ENCODE measurements at places on chromosomes 4 and X.

DNA sequence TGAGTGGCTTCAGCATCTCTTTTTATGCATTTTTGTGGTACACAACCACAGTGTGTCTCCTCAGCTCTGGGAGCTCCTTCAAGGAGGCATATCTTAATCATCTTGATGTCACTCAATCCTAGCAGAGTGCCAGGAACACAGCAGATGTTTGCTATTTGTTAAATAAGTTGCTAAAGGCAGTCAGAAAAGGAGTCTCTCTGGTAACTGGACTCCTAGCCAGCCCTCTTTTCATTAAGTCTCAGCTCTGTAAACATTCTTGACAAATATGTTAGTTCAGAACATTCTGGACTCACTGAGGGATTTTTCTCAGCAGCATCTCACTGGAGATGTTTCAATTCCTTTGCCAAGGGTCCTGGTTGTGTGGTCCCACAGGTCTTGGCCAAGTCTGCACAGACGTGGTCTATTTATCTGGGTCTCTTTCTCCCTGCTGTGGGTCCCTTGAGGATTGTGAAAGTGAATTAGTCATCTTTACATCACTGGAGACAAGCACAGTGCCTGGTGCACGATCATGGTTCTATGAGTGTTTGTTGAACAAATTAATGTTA, 20.3 kb upstream of the FAM9C start:
- DNase-seq: no peak

- no peak for DNase-seq
Measured at GRCh38 chrX:39614680-39614998, 483.1 kb downstream of the BCOR start.

GRCh38 chr4:40335525-40335894, 377 bp downstream of the CHRNA9 start:
- no peak for DNase-seq

DNA sequence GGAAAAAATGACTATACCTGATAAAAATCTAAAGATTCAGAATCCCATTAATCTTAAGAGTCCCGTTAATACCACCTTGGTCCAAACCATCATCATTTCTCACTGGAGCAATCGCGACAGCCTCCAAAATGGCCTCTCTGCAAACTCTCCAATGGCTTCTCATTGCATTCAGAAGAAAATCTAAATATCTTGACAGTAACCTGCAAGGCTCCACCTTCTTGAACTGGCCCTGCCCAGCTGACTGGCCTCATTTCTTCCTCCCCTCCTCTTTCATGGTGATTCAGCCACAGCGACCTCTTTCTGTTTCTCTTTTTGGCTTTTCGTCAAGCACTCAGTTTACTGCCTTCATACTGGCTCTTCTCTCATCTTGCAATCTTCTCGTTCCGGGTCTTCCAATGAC, 56.2 kb upstream of the GPRIN3 start:
- DNase-seq: no peak

GRCh38 chr4:33013282-33013681, 2293.1 kb downstream of the PCDH7 start:
- DNase-seq: no peak

DNA sequence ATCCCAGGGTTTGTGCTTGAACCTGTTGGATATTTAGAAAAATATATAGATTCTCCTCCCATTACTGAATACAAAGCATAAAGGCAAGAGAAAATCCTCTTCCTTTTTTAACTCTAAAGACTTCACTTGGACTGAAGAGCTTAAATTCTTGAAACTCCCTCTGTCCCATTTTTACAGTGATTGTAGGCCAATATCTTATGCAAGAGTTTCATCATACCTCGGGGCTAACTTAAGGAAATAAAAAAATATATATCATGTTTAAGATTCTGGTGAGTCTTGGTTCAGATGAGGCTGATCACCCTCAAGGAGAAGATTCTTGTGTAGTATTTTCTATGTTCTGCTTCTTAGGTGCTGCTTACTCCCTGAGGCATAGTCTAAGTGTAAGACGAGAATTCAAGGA, 1449.6 kb downstream of the C4orf33 start:
- no peak for DNase-seq

DNA sequence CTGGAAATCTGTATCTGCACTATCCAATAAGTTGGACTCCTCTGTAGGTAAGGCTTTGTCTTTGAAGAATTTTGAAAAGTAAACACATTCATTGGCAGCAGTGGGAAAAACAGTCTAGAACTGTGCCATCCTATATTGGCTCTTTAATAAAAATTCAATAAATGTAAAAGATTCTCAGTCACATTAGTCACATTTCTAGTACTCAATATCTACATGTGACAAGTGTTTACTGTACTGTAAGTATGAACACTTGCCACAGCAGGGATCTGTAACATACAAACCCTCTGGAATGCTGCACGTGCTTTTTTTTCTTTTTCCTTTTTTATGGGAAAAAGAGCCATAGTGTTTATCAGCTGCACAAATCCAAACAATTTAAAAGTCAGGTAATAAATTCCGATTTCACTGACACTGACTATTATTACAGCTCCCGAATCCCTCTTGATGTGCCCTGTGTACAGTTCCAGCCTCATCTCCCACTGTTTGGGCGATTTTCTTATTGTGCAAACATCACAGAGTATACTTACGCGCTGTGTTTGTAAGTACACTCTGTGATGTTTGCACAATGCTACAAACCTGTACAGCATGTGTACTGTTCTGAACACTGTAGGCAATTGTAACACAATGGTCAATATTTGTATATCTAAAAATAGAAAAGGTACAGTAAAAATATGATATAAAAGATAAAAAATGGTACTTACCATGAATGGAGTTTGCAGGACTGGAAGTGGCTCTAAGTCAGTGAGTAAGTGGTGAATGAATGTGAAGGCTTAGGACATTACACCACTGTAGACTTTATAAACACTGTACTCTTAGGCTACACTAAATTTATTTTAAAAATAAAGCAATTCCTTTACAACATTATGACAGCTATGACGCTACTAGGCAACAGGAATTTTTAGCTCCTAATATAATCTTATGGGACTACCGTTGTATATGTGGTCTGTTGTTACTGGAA, 8.7 kb downstream of the PYURF start:
- DNase-seq: no peak

DNA sequence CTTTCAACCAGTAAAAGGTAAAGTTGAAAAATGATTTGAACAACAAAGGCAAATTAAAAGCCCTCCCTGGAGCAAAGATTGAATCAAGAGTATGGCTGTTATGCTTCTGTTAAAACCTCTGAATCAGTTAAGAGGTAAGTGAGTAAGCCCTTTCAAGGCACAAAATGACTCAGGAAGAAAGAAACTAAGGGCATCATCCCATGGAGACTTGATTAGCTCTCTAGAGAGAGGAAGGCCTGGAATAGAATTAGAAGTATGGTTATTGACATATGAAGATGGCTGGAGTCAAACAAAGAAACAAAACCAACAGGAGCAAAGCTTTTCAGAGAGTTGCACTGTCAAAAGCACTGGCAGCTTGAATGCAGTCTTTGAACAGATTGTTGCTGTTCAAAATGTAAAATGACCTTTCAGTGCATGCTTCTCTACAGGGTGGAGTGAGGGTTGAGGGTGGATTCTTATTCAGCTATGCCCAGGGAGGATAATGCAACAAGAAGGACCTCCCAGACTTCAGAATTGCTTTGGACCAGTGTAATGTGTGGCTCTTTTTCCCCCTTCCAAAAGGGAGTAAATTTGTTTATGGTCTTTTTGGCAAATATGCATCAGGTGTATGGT, 365.5 kb downstream of the GBA3 start:
- no peak for DNase-seq

DNA sequence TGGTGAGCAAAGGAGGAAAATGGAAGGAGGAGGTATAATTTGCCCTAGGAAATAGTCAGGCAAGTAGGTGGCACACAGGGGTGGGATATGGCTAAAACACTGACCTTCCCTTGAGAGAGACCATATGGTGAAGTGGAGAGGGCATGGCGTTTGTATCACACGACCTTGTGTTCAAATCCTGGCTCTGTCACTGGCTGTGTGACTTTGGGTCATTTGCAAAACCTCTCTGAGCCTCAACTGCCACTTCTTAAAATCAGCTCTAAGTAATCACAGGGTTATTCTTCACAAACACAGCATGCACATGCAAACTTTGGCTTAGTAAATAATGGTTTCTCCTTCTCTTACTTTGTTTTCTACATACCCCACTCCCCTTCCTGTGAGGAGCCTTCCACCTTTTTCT, 8.7 kb downstream of the PDGFRA start:
- no peak for DNase-seq

DNA sequence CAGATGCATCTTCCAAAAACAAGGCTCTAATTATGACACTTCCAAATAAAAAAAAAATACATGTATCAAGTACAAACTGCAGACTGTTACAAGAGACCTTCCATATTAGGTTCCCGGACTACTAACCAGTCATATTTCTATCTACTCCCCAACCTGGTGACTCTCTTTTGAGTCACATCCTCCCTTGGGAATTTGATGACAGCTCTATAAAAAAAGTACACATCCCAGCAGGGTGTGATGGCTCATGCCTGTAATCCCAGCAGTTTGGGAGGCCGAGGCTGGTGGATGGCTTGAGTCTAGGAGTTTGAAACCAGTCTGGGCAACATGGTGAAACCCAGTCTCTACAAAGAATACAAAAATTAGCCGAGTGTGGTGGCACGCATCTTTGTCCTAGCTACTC, 14.9 kb downstream of the RPGR start:
- no peak for DNase-seq
